ENCODE measurements at places on chromosomes 12 and 14. TPM values are rescaled to one million over a fixed set of nuclear protein-coding genes. Genes with fewer than 3 reads are reported as not detected.

DNA sequence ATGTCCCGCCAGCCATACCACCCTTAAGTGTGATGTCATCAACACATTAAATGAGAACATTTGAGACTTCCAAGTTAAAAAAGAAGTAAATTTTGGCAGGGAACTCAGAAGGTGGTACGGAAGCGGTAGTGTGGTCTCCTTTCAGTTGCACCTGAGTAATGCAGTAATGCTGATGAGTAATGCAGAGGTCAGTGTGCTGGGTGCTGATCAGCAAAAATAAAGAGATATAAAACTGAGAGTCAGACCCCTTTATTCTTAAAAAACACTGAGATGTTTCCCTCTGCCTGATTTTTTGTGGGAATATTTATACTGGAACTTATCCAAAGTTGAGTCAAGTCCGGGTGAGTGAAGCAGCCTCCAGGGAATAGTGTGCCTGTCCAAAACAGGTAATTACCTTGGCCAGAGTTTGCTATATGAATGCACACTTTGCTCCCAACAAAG, 370.6 kb upstream of the PRICKLE1 start:
- no peak for DNase-seq

- DNase-seq: no peak
Measured at GRCh38 chr14:61655777-61656176, 39.5 kb upstream of the HIF1A start.

Gene IAPP
- not detected for total RNA-seq

Gene EML5
- 4.4 TPM for total RNA-seq

- DNase-seq: peak; percentile 22
Measured at GRCh38 chr14:70905301-70905700, 2.0 kb upstream of the PCNX1 start.

Gene OVCH1
- total RNA-seq: 0.35 TPM

GRCh38 chr12:108119126-108119973, 9.7 kb upstream of the WSCD2 start:
- no peak for DNase-seq

DNA sequence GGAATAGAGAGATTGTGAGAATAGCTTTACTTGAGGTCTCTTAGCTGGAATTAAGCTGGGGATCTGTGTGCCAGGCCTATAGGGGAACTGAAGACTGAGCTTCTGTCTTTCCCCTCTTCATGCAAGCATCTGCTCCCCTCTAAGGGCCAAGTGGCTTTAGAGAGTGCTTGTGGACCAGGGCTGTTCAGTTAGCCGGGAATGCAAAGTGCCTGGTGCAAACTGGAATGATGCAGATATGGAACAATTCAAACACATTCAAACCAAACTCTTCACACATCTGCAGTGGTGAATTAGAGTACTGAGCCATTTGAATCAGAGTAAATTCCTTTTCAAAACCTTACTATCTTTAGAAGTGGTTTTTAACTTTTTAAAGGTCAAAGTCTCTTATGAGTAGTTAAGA, 99.0 kb downstream of the LIN7A start:
- DNase-seq: no peak

Gene HOXC5
- total RNA-seq: 3.5 TPM

GRCh38 chr14:99790201-99790977, 2.8 kb upstream of the EML1 start:
- DNase-seq: no peak

- no peak for DNase-seq
Measured at GRCh38 chr14:30283822-30284446, 275.0 kb upstream of the G2E3 start.

Gene KRT3
- total RNA-seq: not detected

Gene LRFN5
- 45.1 TPM for total RNA-seq

DNA sequence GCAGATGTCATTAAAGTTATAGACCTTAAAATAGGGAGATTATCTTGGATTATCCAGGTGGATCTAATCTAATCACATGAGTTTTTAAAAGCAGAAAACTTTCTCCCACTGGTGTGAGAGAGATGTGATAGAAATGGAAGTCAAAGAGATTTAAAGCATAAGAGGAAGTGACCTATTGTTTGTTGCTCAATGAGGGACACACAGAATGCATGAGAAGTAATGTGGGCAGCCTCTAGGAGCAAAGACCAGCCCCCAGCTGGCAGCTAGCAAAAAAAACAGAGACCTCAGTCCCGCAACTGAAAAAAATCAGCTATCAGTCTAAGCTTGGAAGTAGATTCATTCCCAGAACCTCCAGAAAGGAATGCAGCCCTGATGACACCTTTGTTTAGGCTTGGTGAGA, 24.6 kb upstream of the ANP32D start:
- DNase-seq: no peak

Gene SERPINA9
- not detected for total RNA-seq

GRCh38 chr12:127485528-127485927, 781.4 kb upstream of the TMEM132C start:
- DNase-seq: no peak

DNA sequence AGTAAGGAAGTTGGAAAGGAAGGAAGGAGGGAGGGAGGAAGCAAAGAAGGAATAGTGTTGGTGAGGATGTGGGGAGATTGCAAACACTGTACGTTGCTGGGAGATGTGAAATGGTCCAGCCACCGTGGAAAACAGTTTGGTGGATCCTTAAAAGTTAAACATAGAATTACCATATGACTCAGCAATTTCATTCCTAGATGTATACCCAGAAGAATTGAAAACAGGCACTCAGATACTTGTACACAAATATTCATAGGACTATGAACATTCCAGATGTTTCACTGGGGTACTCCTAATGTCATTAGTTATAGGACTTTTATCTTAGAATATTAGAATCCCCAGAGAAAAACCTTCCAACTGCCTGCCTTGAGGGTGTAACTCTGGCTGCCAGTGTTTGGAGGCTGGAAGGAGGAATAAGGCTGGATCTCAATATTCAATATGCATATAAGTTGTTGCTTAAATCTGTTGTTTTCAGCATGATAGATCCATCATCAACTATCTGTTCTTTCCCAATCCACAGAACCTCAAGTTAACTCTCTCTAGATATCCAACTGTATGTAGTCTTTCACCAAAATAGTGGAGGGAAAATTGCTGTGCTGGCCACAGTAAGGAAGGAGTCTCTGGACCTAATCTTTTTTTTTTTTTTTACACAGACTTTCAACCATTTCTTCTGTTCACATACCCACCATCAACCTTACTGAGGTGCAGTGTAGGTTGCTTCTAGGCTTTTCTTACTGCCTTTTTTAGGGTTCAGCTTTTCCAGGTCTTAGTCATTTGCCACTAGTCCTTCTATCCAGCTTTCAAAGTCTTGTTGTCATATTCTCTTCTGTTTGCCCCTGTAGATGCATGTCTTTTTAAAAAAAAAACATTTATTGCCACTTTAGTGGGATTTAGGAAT, 94.5 kb downstream of the DNAI7 start:
- DNase-seq: no peak

DNA sequence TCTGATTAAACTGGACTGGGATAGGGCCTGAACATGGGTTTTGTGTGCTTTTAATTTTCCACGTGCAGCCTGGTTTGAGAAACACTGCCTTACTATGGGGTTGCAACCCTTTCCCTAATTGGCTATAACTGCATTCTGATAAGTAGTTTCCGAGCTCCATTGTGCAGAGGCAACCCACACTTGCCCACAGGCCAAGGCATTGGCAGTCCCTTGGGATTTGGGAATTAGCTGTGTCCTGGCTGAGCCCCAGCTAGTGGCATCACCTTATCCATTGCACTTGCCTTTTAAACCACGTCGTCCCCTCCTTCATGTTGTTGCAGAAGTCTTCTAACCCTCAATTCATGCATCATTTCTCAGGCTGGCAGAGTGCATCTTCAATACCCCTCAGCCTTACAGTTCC, 10.2 kb downstream of the VCPKMT start:
- DNase-seq: no peak

GRCh38 chr12:56165369-56165768, 7.2 kb downstream of the MYL6 start:
- no peak for DNase-seq

DNA sequence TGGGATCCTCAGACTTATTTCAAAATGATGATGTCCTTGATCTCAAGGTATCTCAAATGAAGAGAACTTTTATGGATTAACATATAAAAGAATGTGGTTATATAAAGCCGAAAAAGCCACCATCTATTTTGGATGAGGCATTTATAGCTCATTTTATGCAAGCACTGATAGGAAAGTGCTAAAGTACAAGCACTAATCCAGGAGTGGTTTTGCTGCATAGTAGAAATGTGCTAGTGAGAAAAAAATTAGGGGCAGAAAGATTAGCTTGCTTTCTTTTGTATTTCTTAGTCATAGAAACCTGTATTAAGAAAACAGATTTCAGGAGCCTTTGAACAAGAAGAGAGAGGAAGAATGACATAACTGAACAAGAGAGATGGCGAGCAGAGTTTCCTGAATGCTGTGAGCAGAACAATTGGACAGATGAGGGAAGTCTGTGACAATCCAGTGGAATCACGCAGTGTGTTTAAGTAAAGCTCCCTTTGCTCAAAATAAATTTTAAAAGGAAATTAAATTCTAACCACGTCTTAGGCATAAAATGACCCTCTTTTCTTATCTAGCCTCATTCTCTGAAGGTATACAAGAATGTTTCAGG, 238.2 kb upstream of the NOVA1 start:
- DNase-seq: no peak

- DNase-seq: no peak
Measured at GRCh38 chr14:28061006-28061405, 705.6 kb upstream of the FOXG1 start.

Gene LRRC43
- 2.4 TPM for total RNA-seq

Gene OR4K13
- not detected for total RNA-seq

DNA sequence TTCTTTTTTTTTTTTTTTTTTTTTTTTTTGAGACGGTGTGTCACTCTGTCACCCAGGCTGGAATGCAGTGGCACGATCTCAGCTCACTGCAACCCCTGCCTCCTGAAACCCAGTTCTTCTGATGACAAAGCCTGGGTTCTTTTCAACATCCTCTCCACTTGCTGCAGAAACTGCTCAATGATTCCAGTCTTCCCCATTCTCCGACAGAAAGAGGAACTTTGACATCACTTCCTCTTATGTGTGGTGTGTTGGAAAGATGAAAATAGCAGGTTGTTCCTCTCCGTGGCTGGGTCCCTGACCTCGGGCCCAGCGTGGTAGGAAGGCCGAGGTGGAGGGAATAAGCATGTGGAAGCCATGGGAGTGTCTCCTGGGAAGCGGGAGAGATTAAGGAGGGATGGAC, 198.4 kb downstream of the PHETA1 start:
- DNase-seq: no peak

Gene AJUBA
- 51.7 TPM for total RNA-seq

DNA sequence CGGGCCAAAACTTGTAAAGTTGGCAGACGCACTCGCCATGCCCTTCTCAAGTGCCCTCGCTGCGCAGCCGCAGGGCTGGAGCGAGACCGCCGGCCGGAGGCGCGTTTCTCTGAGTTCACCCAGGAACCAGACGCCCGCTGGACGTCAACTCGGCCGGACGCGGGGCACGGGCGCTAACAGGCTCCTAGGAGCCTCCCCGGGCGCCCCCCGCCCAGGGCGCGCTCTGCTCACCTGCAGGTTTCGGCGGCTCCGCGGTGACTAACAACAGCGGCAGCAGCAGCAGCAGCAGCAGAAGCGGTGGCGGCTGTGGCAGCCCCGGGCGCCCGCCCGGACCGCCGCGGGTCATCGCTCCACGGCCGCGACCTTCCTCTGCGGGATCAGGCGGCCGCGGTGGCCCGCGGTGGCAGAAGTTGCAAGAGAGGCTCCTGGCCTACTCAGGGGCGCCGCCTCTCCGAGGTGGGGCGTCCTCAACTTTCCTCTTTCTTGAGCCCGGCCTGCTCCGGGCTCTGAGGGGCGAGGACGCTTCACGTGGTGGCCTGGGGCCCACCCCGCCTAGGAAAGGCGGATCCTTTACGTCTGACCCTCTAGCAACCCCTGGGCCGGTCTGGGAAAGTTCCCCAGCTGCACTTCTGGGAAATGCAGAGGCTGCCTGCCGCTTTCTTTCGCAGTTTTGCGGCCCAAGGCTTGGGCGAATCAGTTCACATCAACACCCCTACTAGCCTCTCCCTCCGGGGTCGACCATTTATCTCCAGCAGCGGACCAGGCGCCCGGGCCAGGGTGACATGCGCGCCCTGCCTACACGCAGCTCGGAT, at the start of gene PLBD1:
PLBD1 (minus strand) TSS at position 533 of the 812 bp plus-strand sequence; CDS start at position 346, 187 bp downstream.
- DNase-seq: peak; percentile 28

GRCh38 chr12:79082595-79082994, 218.0 kb downstream of the SYT1 start:
- no peak for DNase-seq

GRCh38 chr12:57524814-57525614, 2.4 kb downstream of the MBD6 start:
- DNase-seq: no peak

GRCh38 chr14:35336494-35337268, 44.5 kb downstream of the PSMA6 start:
- peak; percentile 98 for DNase-seq

Gene PROX2
- total RNA-seq: not detected

Gene OR4N2
- total RNA-seq: not detected

Gene C12orf60
- 1.1 TPM for total RNA-seq

GRCh38 chr12:24127919-24128721, 178.7 kb upstream of the SOX5 start:
- no peak for DNase-seq

Gene SLC5A8
- total RNA-seq: not detected

GRCh38 chr12:82698708-82699564, 12.2 kb downstream of the TMTC2 start:
- no peak for DNase-seq

Gene CLEC12A
- total RNA-seq: not detected

DNA sequence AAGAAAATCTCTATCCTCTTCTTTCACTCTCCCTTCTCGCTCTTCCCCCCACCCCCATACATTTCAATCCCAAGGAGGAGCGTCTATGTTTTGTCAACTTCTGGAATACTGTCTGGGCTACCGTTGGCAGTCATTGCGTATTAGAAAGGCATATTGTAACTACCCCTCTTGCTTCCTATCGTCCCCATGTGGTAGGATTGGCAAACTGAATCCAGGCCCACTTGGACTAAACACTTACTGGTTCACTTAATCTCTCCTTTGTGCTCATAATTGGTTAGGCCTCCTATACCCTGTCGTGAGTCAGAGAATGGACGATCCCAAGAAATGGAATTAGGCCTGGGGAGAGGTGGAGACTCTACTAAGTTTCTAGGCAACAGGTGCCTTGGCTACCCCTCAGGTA, 68.8 kb upstream of the SLC8A3 start:
- DNase-seq: no peak

DNA sequence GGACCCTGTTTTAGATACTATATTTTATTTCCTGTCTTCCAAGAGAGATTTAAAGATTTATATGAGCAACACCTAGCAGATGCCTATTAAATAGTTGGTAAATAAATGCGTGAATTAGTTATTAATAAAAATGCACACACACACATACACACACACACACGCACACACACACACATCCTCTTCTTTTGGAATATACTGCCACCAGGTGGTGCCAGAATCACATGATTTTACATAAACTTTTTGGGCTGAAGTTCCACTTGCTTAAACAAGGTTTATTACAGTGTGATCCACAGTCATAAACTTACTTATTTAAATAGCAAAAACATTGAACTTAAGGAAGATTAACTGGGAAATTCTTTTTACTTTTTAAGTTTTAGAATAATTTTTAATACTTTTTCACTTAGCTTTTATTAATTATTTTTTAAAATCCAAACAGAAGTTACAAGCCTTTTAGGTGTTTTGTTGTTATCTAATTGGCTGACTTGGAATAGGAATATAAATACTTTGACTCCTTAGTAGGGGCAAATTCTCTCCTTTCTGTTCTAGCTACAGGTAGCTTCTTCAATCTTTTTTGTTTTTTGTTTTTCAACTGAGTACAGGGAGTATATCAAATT, 17.5 kb downstream of the RAD51B start:
- peak; percentile 77 for DNase-seq

- DNase-seq: no peak
Measured at GRCh38 chr12:72277415-72277814, 5.2 kb downstream of the TRHDE start.

- DNase-seq: no peak
Measured at GRCh38 chr12:131242741-131243496, 289.2 kb downstream of the ADGRD1 start.

Data from uterus (tissue), 4 donors.